ENCODE measurements at places on chromosomes 4 and X.
A peak's percentile ranks its signal among the peaks of the same experiment; 100 is the strongest.

DNA sequence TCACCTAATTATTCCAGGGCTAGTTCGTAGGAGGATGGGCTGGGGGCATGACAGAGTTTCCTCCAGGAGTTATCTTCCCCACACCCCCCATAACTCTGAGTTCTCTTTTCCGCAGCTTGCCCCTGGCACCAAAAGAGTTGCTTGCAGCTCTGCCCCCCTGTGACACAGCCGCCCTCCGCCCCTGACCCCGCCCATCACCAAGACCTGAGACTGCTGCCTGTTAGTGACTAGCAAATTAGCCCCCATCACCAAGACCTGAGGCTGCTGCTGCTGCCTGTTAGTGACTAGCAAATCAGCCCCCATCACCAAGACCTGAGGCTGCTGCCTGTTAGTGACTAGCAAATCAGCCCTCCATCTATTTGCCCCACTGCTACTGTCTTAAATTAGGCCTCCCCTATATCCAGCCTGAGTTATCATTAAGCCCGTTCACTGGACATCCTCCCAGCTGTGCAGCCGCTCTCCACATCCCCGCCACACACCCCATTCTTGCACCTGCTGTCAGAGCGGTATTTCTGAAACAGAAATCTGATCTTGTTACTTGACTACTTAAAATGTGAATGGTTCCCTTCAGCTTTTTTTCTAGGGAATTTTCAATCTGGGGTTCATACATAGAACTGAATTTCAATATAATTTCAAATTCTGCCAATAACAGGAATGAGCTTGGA, 1.5 kb upstream of the PAPSS1 start:
- DNase-seq: peak; percentile 88

DNA sequence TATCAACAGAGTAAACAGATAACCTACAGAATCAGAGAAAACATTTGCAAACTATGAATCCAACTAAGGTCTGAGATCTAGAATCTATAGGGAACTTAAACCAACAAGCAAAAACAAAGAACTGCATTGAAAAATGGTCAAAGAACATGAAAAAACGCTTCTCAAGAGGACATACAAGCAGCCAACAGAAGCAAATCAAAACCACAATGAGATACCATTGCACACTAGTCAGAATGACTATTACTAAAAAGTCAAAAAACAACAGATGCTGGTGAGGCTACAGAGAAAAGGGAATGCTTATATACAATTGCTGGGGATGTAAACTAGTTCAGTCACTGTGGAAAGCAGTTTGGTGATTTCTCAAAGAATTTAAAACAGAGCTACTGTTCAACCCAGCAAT, 255.7 kb downstream of the TMEM47 start:
- no peak for DNase-seq

- no peak for DNase-seq
Observed at GRCh38 chrX:147764868-147765267, 146.9 kb upstream of the FMR1 start.

GRCh38 chrX:4805502-4805901, 1092.1 kb upstream of the PRKX start:
- peak; percentile 37 for DNase-seq

DNA sequence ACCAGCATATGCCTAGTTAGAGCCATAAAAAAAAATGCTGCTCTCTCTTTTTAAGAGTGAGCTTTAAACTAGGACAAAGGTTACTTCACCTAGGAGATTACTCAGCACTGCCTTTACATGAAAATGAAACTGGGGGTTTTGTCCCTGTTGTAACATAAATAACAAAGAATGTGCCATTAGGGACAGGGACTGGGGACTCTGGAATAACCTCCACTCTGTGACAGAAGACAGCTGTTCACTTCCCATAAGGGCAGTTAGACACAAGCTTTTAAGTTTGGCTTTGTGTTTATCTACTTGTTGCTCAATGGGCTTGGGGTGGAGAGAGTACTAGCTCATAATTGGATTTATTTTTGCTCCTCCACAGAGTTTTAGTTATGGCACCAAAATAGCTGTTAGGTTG, 11.9 kb downstream of the ENPEP start:
- no peak for DNase-seq

DNA sequence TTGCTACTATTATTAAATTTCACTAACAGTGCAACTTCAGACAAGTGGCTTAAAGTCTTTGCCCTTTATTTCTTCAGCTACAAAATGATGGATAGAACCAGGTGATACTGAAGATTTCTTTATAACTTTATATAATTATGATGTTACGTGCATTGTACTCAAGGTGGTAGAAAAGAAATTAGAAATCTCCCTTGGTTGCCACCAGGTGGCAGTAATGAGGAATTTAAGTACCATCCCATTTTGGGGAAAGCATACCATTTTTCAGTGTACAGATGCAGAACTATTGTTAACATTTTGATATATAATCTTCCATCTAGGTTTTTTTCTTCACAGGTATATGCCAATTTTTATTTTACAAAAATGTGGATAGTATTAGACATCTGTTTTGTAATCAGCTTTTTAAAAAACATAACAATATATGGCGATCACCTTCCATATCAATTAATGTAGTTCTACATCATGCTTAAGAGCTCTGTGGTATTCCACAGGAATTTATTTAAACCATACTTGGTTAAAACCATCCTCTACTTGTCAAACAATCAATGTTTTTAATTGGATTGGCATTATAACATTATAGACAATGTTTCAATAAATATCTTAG, 37.7 kb upstream of the RAB33B start:
- peak; percentile 74 for DNase-seq

DNA sequence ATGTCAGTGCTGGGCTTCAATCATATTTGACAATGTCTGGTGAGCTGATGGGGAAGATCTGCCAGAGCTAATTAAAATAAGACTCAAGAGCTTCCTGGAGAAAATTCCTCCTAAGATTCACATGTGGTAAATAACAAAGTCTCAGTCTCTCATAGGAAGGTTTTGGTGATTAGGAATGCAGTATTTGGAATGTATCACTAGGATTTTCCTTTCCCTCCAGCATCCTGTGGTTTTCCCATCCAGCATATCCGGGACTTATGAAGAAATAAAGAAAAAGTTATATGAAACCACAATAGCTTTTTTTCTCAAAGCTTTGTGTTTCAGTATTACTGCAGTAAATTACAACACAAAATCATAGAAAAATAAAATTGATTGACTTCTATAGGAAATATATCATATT, 1597.1 kb downstream of the ADGRL3 start:
- DNase-seq: no peak

- peak; percentile 61 for DNase-seq
Observed at GRCh38 chrX:17007134-17007768, 60.8 kb downstream of the REPS2 start.

DNA sequence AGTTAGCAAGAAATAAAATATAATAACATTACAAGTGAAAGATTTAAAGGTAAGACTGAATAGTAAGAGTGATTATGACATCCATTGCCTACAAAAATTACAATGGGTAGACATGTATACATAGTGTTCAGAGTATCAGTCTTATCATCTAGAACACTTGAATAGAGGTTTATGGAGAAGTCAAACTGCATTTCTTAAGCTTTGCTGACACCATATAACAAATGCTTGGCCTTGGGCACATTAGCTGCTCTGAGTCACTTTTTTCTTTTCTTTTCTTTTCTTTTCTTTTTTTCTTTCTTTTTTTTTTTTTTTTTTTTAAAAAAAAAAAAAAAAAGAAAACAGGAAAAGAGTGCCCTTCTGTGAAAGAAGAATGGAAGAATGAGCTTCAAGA, 220.0 kb downstream of the SPCS3 start:
- DNase-seq: no peak

GRCh38 chrX:1162119-1162916, 50.1 kb downstream of the CRLF2 start:
- DNase-seq: no peak

DNA sequence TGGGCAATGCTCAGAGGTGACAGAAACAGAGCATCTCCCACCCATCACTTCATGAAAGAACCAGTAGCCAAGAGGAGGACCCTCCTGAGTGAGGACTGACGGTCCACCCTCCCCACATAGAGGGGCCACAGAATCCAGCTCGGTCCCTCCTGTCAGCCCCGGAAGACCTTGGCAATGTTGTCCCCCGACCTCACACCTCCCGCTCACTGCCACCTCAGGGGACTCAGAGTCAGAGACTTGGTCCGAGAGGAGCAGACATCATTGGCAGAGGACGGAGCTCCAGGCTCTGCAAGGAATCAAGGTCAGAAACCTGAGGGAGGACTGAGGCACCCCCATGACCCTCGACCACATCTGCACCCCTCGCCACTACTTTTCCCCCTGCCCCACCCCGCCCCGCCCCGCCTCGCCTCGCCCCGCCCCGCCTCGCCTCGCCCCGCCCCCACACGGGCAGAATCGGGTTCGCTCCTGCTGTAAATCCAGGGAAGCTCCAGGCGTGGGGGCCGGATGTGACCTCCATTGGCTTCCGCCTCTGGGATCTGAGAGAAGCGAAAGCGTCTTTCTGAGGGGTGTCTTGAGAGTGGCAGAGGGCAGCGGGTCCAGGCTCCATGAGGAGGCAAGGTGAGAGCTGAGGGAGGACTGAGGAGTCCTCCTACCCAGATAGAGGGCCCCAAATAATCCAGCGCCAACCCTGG, at the start of gene MAGEA11:
MAGEA11 (plus strand) TSS at position 516 of the 692 bp plus-strand sequence. CDS start 1,100 bp downstream, outside the sequence.
- DNase-seq: no peak

DNA sequence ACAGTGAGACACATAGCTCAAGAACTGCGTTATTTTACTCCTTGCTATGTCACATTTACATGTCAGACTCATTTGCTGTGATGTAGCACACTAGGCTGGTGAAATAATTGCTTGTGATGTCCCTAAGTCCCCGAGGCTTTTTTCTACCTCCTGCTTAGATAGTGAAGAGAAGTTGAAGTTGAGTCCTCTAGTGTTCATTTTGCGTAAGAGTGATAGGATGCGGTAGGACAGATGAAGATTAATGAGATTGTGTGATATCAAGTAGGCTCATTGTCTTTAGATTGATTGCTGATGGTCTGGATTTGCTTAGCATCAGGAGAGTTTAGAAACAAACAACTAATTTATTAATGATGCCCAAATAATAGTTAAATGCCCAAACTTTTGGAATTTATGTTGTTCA, 173.6 kb upstream of the NUDT6 start:
- no peak for DNase-seq

DNA sequence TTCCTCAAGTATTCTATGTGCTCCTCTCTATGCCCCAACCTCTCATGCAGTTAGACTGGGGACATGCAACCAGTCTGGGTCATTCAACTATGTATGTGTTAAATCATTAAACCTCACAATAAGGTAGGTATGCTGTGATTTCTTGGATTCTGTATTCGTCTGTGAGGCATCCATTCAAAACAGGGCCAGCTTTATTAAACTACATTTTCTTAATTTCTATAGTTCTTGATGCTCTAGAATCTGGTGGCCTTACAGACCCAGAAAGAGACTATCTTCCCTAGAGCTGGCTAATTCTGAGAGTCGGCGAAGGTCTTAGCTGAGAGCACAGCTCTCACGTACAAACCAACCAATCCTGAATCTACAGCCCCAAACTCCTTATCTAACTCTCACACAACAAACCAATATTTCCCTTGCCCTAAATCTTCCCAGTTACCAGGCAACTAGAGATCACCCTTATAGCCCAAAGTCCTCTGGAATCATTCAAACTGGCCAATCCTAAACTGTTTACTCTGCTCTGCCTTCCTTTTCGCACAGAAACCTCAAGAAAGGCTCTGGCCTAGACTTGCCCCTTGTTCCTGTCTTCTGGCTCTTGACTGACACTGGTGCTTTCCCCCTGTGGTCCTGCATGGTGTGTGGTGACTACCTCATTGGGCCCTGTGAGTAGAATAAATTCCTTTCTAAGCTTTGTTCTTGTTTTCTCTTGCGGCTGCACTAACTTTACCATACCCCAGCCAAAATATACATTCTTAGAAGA, 203.5 kb upstream of the TET2 start:
- peak; percentile 95 for DNase-seq

DNA sequence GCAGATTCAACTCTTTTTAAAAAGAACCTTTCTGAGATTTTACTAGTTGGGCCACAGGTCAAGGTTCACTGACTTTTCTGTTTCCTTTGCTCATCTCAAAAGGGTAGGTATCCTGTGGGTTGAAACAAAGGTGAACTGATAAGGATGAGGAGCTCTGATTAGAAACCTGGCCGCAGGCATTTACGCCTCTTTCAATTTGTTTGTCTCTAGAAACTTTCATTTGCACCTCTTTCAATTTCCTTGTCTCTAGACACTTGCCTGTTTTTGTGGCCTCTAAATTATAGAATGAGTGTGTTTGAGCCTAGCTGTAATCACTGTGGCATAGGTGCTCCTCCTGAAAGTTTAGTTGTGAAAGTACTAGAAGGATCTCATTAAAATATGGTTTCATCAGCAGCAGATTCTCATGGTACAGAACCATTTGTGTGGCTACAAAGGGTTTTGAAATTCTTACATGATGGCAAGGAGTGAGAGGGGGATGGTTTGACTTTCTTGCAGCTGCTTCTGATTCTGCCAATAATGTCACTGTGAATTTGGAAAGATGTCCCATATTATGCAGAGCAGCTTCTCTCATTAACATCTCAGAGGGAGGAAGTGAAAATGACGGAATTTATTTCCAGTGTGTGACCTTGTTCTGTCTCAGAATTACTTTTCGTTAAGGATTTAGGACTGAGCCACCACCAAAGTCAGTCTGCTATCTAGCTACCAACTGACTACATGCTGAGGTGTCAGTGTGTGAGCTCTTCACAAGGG, 142.2 kb downstream of the SH2D1A start:
- DNase-seq: no peak

DNA sequence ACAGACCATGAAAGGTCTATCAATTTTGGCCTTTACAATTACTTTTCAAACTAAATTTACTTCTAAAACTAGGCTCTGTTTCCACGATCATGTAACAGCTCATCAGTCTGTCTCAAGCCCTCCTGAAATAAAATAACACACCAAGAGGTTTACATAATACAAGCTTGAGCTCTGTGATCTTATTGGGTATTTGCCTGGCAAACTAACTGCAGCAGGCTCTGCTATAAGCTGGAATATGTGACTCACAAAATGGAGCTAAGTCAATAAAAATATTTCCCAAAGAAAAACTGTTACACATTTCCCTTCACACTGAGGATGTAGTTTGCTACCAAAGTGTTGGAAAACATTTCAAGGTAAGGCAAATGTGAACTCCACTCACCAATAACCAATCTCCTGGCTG, 94.7 kb upstream of the GPM6B start:
- DNase-seq: no peak

DNA sequence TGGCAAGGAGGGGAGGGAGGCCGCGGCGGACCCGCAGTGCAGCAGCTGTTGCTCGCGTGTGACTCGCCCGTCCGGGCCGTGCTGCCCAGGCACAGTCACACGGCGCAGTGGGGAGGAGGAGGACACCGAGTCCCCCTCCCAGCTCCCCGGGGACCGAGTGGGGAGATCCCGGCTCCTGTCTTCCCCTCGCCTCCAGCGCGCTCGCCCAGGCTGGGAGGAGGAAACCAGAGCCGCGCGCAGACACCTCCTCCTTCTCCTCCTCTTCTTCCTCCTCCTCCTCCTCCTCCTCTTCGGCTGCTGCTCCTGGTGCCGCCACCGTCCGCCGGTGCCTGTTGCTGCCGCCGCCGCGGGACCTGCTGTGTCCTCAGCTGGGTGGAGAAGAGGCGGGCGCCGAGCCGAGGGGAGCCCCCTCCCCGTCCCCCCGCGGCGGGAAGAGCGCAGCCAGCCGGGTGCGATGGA, at the start of gene TBC1D1:
TBC1D1 (plus strand) TSS at position 284 of the 459 bp plus-strand sequence. CDS start 11,012 bp downstream, outside the sequence.
- no peak for DNase-seq

Measured in common myeloid progenitor, CD34-positive (primary cell).